ENCODE measurements at places on chromosomes 12 and 14. TPM values are rescaled to one million over a fixed set of nuclear protein-coding genes. Genes with fewer than 3 reads are reported as not detected.
A peak's percentile ranks its signal among the peaks of the same experiment; 100 is the strongest.

- no peaks in the 10 kb centered on the region for H3K27me3 ChIP-seq
- H3K36me3 ChIP-seq, result no peaks in the 10 kb centered on the region
- no peak overlapping the region for H3K4me3 ChIP-seq
- no peaks in the 10 kb centered on the region for H3K4me1 ChIP-seq
These were observed 20.5 kb downstream of the KITLG start for GRCh38 chr12:88559772-88560171.

DNA sequence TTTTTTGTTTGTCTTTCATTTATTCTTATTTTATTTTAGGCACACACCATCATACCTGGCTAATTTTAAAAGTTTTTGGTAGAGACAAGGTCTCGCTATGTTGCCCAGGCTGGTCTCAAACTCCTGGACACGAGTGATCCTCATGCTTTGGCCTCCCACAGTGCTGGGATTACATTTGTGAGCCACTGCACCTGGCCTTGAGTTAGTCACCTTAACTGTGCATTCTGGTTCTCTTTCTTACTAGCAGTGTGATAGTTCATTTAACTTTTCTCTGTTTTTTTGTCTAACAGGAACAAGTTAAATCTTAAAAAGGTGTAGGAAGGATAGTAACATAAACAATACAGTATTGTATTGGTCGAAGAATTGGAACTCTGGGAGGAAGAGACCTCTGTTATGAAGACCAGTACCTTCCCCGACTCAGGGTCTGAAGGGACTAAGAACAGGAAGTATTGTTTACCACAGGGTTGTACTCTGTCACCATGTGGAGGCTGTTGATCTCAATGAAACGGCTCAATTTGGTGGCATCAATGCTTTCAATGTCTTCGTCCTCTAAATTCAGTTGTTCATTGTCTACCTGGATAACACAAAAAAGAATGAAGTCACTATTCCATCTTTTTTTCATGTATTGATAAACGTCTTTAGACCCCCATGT lies 17.7 kb downstream of the ERP27 start:
- H3K36me3 ChIP-seq, result peaks cover 20% of the 10 kb centered on the region
- no peak for DNase-seq
- peaks cover 18% of the 10 kb centered on the region for H3K4me1 ChIP-seq
- H3K27ac ChIP-seq, result peak overlapping the region; percentile 11

DNA sequence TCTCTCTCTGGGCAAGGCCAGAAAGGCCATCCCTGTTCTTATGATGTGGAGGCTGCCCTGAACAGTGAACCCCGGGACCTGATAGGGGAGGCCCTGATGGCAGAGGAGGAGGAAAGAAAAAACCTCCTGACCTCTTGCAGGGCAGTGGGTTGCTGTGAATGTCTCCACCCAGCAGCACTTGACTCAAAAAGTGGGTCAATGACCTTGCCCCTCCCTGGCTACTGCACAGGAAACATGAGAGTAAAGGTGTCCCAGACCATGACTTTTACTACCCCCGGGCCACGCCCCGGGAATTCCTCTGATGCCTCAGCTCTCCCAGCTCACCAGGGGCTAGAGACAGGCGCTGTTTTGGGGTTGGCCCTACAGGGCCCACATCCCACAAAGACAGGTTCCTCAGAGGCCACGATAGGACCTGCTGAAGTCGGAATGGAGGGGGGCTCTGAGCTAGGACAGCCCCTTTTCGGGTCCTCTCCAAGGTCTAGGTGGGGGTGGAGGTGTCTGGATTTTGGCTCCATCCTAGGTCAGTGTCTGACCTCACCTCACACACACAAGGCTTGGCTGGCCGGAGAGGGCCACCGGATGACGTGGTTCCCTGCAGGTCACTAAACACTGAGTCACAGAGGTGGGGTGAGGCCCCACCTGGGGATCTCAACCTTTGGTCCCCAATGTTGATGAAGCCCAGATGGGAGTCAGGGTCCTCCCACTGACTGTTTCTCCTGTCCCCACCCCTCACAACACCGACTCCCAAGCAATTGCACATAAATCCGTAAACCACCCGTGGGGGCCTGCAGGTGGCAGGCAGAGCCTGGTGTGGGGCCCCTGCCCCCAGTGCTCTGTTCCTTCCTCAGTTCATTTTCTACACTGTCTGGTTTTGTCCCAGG lies 1.6 kb downstream of the RHOF start:
- H3K27ac ChIP-seq, result peak overlapping the region; percentile 99
- H3K4me1 ChIP-seq, result peaks cover 62% of the 10 kb centered on the region
- no peaks in the 10 kb centered on the region for H3K27me3 ChIP-seq
- H3K4me3 ChIP-seq, result peak overlapping the region; percentile 87
- H3K36me3 ChIP-seq, result no peaks in the 10 kb centered on the region

NTS gene
- total RNA-seq, result not detected

PLEKHD1 gene
- total RNA-seq, result 0.14 TPM

- no peaks in the 10 kb centered on the region for H3K4me1 ChIP-seq
- H3K27ac ChIP-seq, result no peak overlapping the region
- H3K36me3 ChIP-seq, result no peaks in the 10 kb centered on the region
- DNase-seq, result no peak
- peaks cover 9% of the 10 kb centered on the region for H3K27me3 ChIP-seq
These were observed 122.7 kb upstream of the FAR2 start for GRCh38 chr12:29026419-29026818.

GRCh38 chr14:72771561-72771960 lies 122.3 kb downstream of the DPF3 start:
- H3K4me3 ChIP-seq, result no peak overlapping the region
- peaks cover 22% of the 10 kb centered on the region for H3K36me3 ChIP-seq
- peaks cover 2% of the 10 kb centered on the region for H3K4me1 ChIP-seq
- DNase-seq, result no peak
- no peaks in the 10 kb centered on the region for H3K27me3 ChIP-seq
- no peak overlapping the region for H3K27ac ChIP-seq

DNA sequence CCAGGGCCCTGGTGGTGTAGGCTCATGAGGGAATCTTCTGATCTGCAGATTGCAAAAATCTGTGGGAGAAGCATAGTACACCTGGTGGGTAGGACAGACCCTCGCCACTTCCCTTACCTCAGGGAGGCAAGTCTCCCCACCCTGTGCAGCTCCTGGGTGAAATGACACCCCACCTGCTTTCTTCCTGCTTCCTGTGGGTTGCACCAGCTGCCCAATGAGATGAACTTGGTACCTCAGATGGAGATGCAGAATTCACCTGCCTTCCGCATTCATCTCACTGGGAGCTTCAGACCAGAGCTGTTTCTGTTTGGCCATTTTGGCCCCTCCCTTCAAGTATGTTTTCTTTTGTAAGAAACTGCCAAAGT lies 4.7 kb downstream of the CLEC2D start:
- no peaks in the 10 kb centered on the region for H3K27me3 ChIP-seq
- peak overlapping the region; percentile 88 for H3K27ac ChIP-seq
- DNase-seq, result no peak
- peaks cover 83% of the 10 kb centered on the region for H3K4me1 ChIP-seq

GRCh38 chr12:3717283-3717898 lies 35.5 kb downstream of the CRACR2A start:
- peaks cover 23% of the 10 kb centered on the region for H3K36me3 ChIP-seq
- peaks cover 30% of the 10 kb centered on the region for H3K4me1 ChIP-seq
- no peak overlapping the region for H3K4me3 ChIP-seq
- no peak for DNase-seq
- H3K27me3 ChIP-seq, result no peaks in the 10 kb centered on the region

DNA sequence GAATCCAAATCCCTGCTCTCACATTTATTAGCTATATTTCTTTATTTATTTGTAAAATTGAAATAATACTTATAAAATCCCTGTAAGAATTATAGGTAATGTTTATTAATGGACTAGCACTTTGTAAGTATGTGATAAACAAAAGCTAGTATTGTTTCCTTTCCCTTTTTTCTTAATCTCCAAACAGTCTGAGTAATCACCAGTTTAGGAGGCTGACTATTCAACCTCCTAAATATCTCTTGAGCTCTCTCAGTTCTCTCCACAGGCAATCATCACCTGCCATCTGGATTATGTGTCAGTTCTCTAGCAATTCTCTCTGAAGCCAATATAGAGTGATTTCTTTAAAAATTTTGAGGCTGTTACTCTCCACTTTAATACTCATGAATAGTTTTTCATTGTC lies 9.2 kb upstream of the LYZ start:
- H3K36me3 ChIP-seq, result no peaks in the 10 kb centered on the region
- H3K4me3 ChIP-seq, result no peak overlapping the region
- no peak overlapping the region for H3K27ac ChIP-seq
- no peak for DNase-seq
- no peaks in the 10 kb centered on the region for H3K4me1 ChIP-seq
- peaks cover 5% of the 10 kb centered on the region for H3K27me3 ChIP-seq

GRCh38 chr12:29051221-29051620 lies 97.9 kb upstream of the FAR2 start:
- no peaks in the 10 kb centered on the region for H3K36me3 ChIP-seq
- peaks cover 5% of the 10 kb centered on the region for H3K27me3 ChIP-seq
- no peak overlapping the region for H3K4me3 ChIP-seq
- no peak overlapping the region for H3K27ac ChIP-seq
- H3K4me1 ChIP-seq, result no peaks in the 10 kb centered on the region
- DNase-seq, result no peak

DNA sequence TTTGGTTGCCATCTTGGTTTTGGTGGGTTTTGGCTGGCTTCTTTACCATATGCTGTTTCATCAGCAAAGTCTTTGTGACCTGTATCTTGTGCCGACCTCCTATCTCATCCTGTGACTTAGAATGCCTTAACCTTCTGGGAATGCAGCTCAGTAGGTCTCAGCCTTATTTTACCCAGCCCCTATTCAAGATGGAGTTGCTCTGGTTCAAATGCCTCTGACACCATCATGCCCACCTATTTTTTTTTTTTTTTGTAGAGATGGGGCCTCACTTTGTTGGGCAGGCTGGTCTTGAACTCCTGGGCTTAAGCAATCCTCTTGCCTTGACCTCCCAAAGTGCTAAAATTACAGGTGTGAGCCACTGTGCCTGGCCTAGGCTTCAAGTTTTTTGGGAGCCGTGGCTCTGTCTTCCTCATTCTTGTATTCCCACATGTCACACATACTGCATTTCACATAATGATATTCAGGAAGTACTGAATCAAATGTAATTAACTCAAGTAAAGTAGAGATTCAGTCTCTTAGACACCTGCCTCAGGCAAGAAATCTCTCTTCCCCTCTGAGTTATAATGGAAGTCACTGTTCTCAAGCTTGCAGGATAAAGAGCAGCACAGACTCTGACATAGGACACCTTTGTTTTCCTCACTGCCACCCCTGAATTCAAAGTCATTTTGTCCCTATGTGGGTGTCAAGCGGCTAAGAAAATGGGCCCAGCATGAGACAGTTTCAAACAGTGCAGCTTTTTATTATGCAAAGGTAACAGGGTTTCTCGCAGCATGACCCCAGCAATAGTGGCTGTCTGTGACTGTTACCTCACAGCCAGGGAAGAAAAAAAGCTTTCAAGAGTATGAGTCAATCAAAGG lies 159.0 kb downstream of the PTPN11 start:
- H3K27ac ChIP-seq, result no peak overlapping the region
- no peak overlapping the region for H3K4me3 ChIP-seq
- no peaks in the 10 kb centered on the region for H3K4me1 ChIP-seq
- H3K36me3 ChIP-seq, result no peaks in the 10 kb centered on the region
